ENCODE measurements at places on chromosomes 3 and 15.

DNA sequence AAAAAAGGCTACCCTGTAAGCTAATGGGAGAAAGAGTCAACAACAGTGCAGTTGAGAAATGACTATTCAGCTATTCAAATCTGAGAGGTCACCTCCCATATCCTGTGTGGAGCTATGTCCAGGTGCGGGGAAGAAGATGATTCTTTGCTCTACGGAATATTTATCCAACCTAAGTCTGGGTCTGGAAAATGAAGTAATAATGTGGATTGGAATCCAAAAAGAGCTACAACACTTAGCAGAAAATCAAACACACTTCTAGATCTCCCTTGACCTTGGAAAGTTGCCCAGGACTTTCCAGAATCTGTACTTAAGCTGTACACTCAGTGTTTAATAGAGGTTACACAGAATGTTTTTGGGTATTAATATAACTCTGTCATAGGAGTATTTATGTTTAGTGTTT, 251.9 kb downstream of the NAALADL2 start:
- DNase-seq = no peak

DNA sequence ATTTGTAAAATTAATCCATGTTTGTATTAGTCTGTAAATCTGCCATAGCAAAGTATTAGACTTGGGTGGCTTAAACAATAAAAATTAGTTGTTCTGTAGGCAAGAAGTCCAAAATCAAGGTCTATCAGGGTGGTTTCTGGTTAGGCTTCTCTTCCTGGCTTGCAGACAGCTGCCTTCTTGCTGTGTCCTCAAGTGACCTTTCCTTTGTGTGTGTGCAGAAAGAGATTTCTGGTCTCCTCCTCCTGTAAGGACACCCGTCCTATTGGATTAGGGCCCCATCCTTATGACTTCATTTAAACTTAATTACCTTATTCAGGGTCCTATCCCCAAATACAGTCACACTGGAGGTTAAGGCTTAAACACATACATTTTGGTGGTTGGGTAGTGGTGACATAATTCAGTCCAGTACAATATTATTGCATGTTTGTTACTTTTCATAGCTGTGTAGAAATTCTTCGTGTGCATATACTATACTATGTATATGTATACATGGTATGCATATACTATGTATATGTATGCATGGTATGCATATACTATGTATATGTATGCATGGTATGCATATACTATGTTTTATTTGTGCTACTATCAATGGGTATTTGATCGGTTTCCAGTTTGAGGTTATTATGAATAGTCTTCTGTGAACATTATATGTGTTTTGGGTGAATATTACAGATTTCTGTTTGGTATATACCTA, 57.9 kb upstream of the RNU6-1 start:
- DNase-seq = no peak

DNA sequence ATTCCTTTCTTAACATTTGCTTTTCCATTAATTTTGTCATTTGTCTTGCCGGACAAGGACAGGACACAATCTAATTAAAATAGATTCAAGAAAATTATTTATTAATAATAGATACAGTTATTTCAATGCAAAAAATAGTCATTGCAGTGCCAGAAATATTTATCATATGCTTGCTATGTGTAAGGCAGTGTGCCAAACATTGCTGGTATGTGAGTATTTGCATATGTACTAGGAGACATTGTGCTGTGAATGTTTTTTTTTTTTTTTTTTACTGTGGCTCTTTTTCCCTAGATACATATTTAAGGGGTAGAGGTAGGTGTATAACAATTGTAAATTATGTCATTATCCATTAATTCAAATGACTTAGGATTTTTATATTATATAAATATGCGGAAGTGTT, 23.3 kb downstream of the SPRED1 start:
- DNase-seq = no peak

DNA sequence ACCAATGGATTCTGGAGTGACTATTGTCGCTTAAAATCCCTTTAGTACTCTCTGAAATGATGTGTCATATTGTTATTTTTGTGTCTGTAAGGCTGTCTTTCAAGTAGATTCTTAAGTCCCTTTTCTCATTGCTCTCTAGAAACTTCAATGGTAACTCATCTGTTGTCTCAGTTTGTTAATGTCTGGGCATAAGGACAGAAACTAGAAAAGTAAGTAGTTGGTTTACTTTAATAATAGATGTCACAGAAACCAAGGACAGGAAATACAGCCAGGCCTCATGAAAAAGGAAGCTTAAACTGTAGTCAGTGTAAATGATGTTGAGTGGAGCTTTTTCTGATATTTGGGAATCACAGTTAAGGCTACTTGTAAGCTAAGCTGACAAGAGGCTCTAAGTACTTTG, 730.2 kb upstream of the DPPA4 start:
- no peak for DNase-seq

DNA sequence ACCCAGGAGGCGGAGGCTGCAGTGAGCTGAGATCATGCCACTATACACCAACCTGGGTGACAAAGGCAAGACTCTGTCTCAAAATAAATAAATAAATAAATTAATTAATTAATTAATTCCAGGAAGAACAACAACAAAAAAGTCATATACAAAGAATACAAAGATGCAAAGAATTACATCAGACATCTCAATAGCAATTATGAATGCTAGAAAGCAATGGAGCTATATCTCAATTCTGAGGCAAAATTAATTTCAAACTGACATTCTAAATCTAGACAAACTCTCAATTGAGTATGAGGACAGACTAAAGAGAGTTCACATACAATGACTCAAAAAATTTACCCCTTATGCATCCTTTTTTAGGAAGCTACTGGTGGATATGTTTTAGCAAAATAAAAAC, 69.6 kb upstream of the CTNNB1 start:
- DNase-seq = no peak

DNA sequence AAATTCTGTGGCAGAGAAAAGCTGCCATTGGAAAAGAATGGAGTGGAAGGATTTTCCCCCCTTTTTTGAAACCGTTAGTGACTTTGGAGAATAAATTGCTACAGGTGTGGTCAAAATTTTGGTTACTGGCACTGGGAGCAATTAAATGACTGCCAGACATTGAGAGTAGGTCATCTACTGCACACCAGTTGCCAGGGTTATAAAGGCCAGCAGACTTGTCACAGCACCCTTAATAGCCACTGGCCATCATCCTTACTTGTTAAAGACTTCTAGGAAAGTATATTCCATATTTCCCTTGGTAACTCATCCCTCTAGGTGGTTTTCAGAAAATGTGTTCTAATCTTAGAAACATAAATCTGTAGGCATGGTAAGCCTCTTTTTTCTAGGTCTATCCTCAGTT, 8.0 kb downstream of the PIK3CA start:
- DNase-seq = no peak

All from CD4-positive, alpha-beta T cell treated with Interleukin-4 for 1 hour (primary cell).